ENCODE measurements at places on chromosomes 11 and 22. TPM values are rescaled to one million over a fixed set of nuclear protein-coding genes. Genes with fewer than 3 reads are reported as not detected.

TMEM109 gene
- total RNA-seq = 7.7 TPM

KIF18A gene
- total RNA-seq = 0.51 TPM

EXPH5 gene
- 22.3 TPM for total RNA-seq

OR52H1 gene
- not detected for total RNA-seq

TUB gene
- total RNA-seq = 0.26 TPM

DNA sequence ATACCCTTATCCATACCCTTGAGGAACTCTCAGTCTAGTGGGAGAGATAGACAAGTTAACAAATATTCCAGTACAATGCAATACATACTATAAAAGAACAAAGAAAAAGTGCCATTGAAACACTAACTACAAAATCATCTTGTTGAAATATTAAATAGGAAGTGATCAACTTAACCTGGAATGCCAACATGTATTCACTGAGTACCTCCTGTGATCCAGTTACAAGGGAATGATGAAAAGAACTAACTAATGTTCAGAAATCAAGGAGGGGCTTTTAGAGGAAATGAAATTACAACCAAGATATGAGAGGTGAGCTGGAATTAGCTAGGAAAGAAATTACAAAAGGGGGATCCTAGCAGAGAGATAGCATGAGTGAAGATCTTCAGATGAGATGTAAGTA, 6.2 kb upstream of the FIBIN start:
- DNase-seq = peak; percentile 66

DNA sequence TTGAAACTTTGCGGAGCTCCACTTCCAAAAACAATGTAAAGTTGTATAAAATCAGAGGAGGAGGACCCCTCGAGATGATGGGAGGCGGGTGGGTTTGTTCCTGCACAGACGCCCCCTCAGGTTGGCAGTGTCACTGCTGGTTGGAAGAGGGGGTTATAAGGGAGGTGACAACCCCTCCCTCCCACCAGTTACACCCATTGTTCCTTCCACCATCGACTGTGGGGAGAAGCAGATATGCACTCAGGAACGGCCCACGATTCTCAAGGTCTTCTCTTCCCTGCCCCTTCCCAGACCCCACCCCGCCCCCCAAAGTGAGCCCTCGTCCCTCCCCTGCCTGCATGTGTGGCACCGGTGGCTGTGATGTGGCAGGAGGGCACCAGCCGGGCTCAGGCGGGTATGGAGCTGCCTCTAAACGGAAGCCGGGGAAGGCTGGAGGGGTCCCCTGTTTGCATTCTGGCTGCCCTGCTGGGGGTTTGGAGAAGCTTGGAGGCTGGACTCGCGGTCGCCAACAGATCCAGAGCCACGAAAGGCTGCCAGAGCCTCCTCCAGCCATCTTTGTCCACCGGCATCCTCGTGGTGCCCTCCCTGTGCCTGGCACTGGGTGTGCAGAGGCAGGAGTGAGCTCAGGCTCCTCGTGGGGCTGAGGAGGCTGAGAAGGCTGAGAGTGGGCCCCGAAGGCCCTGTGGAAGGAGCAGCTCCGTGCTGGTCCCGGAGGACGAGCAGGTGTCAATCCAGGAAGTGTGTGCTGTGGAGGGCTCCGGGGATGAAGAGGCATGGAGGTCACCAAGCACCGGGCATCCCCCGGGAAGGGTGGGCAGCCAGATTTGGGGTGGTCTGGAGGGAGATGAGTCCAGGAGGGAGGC, 778 bp downstream of the KDELR3 start:
- DNase-seq = no peak

DNA sequence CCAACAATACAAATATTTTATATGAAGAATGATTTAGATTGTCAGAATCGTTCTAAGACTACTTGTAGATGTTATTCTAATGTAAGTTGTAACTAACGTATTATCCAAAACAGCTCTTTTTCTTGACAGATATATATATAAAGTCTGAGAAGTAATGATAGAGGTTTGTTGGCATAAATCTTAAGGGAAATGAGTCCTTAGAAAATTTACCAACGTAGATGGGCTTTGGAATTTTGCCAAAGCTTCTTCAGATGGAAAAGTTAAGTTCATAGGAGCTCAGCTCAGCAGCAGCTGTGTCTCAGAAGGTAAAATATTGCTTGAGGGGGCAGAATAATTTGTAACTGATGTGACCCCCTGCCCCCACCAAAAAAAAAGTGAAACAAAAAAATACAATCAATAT, 66.7 kb downstream of the BID start:
- no peak for DNase-seq

GRCh38 chr11:130712480-130712879, 203.8 kb downstream of the SNX19 start:
- no peak for DNase-seq

- no peak for DNase-seq
Observed at GRCh38 chr22:49704345-49705215, 123.1 kb downstream of the BRD1 start.

DNA sequence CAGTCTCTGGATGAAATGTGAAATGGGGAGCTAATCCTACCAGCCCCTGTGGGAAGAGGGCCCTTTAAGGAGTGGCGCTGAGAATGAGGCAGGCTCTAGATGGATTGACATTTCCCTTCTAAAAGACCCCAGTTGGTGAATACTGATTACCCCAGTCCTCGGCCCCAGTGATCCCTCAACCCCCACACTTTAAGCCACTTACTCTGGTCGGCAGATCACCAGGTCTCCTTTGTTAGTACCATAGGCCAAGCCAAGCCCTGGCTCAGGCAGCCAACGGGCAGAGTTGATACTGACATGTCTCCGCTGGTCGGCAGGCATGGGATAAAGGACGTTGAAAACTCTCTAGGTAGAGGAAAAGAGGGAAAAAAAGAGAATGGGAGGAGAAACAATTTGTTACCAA, 26.1 kb upstream of the CHRM4 start:
- no peak for DNase-seq

- DNase-seq = no peak
Observed at GRCh38 chr11:64538501-64538951, 52.5 kb upstream of the SLC22A12 start.

GRCh38 chr11:82732348-82732733, 1.3 kb downstream of the FAM181B start:
- DNase-seq = no peak

- peak; percentile 22 for DNase-seq
Observed at GRCh38 chr11:35619116-35619854, 1.0 kb downstream of the FJX1 start.

DNA sequence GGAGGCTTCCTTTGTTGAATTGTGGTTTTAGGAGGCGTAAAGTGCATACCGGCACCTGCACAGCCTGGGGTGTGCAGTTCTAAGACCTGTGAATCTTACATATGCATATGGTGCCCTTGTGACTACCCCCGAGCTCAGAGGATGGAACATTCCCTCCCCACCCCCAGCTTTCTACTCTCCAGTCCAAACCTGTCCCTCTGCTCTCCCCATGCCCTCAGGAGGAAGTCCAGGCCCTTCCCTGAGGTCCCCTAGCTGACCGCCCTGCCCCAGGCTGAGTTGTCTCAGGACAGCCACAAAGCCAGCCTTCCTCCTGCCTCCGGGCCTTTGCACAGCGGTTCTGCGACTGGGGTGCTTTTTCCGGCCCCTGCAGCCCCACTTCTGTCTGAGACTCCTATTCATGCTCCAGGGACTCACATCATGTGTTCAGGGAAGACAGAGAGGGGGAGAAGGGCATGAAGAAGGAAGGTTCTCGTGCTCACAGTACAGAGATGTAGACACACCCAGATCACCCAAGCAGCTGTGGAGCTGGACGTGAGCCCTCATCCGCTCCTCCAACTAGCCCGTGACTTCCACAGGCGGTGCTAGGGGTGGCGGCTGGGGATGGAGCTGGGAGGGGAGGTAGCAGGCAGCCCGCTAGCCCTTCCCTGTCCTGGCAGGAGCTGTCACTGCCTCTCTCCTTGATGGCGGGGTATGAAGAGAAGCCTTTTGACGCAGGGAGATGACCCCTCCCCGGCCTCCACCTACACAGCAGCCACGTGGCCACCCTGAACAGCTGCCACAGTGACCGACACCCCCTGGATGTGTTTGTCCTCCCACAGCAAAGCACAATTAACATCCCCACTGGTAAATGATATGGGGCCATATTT, 50.8 kb downstream of the FLRT1 start:
- DNase-seq = no peak

- no peak for DNase-seq
Observed at GRCh38 chr22:39839917-39840510, 53.5 kb downstream of the ENTHD1 start.

DNA sequence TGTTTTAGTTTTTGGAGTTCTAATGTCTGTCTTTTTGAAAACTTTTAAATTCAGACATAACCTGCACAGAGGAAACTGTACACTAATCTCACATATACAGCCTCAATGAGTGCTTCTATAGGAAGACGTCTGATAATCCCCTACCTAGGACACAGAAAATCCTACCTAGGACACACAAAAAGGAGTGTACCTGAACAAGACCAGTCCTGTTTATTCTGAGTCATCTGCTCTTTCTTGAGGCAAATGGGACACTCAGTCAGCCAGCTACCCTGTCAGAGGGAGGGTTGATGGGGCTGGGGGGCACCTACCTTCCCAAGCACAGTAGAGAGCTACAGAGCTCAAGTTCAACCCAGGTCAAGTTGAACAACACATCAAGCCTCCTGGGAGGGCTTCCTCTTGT, 346.6 kb upstream of the NCAM1 start:
- peak; percentile 87 for DNase-seq

DNA sequence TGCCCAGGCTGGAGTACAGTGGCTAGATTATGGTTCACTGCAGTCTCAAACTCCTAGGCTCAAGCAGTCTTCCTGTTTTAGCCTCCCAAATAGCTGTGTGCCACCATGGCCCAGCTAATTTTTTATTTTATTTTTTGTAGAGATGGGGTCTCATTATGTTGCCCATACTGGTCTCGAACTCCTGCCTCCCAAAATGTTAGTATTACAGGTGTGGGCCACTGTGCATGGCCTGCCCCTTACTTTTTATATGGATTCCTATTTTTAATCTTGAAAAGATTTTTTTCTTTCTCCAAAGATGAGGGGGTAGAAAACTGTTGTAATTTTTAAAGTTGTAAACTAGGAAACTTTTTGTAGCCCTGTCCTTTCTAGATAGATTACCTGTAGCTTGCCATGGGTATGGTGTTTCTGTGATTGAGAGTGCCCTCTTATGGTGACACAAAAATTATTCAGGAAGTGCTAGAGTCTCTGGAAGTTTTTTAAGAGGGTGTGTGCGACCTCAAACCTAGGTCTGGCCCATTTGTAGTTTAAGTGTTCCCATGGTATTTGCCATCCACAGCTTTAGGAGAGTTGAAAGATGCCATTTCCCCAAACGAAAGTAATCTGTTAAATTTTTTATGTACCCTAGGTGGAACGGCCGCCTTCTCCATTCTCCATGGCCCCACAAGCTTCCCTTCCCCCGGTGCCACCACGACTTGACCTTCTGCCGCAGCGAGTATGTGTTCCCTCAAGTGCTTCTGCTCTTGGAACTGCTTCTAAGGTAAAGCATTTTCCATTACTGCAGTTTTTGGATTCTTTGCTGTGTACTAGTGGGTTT, 32.4 kb downstream of the MCAM start:
- DNase-seq = peak; percentile 58

Data from bronchial epithelial cell (primary cell).